ENCODE measurements at places on chromosomes 13 and 19.

DNA sequence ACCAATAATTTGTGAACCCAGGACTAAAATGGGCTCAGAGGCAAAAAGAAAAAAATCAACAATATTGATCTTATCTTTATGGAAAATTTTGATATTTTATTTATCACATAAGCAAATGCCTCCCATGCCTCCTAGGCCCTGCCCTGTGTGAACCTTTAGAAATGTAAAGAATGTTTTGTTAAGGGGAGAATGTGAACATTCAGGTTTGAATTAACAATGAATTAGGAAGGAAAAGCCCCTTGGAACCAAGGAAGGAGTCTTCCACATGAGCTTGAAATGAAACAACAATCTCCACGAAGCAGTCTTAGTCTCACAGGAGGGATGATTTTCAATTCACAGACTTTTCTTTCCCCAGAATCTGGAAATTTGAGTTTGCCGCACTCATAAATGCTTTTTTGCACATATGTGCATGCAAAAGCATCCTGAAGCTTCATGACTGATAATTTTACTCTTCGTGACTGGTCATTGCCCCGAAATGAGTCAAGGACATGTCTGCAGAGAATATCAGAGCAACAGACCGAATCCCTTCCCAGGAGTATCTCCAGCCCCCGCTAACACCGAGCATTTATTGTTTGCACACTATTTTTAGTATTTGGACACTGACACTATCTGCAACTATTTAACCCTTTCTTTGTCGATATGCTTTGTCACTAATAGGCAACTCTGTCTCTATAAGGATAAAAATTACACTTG, 135.2 kb downstream of the DCT start:
- no peak for DNase-seq

GRCh38 chr19:33404506-33405253, 31.2 kb downstream of the CEBPG start:
- DNase-seq: peak; percentile 46

GRCh38 chr13:22563272-22563671, 617.5 kb upstream of the SGCG start:
- no peak for DNase-seq

DNA sequence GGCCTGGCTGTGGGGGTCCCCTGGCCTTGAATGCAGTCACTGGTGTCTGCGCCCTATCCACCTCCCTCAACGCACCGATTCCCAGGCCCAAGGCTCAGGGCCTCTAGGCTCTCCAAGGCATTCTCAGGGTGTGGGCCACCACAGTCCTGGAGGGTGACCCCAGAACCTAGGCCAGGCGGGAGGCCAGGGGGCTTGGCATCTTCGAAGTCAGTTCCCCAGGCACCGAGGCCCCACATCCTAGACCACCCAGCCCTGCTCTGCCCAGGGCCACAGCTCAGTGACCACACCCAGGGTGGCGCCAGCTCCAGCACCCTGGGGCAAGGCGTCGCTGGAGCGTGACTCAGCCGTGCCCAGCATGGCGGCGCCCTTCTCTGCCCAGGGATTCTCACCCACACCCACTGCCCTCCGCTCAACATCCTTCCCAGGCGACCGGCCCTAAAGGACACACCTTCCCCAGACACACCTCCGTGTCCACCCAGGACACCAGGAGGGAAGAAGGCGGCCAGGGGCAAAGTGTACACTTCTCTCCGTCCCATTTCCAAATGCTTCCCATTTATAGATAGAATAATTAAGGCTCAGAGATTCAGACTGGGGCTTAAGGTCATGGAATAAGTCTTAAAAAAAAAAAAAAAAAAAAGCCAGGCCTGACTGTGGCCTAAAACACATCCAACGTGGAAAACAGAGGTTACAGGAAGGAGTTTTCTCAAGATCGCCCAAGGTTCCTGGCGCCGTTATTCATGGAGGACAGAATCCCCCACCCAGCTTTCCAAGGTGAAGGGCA, 36.4 kb upstream of the NANOS3 start:
- DNase-seq: peak; percentile 83

GRCh38 chr13:51795419-51795818, 8.5 kb downstream of the DHRS12 start:
- no peak for DNase-seq

- no peak for DNase-seq
These were observed 149.6 kb downstream of the TEX29 start for GRCh38 chr13:111469916-111470506.

DNA sequence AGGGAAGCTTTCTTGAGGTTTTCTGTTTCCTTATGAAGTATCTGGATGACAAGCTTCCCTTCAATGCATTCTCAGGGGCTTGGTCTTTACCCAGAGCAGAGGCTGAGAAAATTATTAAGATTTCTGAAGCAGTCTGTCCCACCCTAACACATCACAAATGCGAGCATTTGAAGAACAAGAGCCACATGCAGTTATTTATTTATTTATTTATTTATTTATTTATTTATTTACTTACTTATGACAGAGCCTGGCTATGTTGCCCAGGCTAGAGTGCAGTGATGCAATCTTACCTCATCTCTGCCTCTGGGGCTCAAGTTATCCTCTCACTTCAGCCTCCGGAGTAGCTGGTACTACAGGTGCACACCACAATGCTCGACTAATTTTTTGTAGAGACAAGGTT, 38.4 kb downstream of the SPRYD7 start:
- DNase-seq: no peak

DNA sequence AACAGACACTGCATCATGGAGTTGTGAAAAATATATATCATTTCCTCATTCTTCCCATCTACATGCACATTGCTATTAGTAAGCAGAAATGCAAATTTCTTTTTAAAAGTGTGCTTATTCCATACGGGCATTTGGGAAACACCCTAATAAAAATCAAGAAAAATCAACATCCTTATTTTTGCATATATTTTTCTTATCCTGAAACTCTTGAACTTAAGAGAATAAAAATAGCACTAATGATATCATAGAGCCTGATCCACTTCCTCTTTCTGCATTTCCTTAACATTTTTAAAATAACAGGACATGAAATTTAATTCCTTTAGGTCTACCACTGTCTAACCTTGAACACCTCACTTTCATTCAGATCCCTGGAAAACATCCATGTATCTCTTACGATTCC, 123.3 kb downstream of the VWA8 start:
- no peak for DNase-seq

DNA sequence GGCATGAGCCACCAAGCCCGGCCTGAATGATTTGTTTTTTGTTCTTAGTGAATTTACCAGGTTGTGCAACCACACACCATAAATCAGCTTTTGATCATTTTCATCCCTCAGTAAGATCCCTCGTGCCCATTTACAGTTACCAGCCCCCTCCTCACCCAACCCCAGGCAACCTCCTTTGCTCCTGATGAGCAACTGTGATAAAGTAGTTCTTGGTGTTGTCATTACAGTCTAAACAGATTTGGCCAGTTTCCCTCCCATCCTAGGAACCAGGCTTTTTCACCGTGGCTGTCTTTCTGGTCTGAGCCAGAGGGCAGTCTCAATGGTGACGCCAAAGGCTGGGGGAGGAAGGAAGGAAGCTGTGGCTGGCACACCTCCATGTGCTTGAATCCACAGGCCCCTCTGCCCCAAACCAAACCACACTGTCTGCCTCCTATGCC, 61.2 kb upstream of the WDFY2 start:
- DNase-seq: peak; percentile 49

DNA sequence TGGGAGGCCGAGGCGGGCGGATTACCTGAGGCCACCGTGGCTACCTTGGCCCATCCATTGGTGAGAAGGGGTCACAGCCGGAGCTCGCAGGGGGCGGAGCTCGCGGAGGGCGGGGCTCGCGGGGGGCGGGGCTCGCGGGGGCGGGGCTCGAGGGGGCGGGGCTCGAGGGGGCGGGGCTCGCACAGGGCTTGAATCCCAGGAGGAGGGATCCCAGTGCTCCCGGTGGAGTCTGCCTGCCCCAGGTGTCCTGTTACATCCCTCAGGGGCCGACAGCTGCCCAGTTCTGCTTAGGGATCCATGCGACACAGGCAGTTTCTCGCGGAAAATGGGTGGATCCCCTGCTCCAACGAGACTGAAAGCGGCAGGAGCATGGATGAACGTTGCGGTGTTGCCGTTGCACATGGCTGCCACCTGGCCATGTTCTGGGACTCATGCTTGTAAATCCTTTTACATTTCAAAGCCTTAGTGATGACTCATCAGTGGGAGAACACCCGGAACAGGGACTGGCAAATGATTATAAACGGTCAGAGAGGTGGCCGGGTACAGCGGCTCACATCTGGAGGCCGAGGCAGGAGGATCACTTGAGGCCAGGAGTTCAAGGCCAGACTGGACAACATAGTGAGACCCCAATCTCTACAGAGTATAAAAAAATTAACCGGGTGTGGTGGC, 25.1 kb downstream of the TMPRSS9 start:
- no peak for DNase-seq

DNA sequence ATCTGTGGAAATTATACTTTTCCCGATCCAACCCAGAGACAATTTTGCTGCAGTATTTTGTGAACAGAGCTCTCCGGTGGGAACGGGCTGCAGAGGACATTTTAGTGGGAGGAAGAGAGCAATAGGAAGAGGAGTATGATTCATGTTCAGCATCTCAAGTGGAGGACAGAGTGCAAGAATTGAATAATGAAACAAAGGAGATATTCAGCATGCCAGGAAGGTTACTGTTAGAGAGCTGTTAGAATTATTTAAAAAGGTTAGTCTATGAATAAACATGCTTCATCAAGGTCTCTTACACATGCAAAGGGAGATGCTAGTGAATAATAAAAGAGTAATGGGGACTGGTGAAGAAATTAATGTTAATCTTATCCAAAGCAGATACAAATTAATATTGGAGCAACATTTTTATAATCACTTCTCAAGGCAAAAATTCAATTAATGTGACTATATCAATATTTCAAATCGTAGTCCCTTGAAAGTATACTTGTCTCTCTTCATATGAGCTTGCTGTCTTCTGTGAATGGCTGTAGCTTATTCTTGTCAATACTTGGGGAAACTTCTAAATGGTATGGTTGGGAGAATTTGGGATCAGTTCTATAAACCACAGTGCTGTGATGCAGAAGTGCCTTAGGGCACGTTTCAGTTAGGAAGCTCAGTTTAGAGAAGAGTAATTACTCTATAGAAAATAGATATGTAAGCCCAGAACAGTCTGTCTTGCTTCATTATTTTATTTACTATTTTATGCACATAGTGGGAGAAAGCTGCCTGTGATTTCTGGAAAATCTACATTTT, 1165.8 kb downstream of the OLFM4 start:
- DNase-seq: no peak

DNA sequence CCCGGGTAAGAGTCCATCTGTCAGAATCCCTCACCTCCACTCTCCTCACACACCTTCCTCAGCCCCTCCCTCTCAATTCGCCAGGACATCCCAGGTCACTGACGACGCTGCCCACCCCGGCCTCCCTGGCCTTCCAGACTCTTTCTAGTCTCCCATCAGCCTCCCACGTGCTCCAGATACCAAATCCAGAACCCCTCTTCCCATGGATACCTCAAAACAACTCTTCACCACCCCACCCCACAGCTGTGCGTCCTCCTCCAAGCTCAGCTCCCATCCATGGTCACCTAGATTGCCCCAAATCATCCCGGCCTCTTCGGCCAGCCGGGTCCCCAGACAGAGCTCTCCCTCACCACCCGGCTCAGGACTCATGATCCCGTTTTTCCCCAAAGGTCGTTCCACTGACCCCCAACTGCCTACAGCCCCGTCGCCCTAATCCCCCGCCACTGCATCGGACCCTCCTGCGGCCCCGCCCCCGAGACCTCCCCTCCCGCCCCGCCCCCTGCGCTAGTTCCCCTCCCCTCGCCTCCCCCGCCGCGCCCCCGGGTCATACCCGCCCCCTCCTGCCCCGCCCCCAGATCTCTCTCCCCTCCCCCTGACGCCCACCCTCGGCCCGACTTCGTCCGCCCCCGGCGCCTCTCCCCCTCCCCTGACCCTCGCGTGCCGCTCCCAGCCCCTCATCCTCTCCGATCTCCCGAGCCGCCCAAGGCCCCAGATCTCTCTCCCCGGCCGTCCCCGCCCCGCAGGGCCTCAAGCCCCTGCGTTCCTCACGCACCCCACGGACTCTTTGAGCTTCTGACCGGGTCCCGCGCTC, 546 bp downstream of the UBXN6 start:
- DNase-seq: peak; percentile 68

GRCh38 chr13:26400545-26400944, 146.6 kb downstream of the CDK8 start:
- DNase-seq: no peak

GRCh38 chr13:79805317-79805716, 324.4 kb downstream of the NDFIP2 start:
- DNase-seq: no peak

DNA sequence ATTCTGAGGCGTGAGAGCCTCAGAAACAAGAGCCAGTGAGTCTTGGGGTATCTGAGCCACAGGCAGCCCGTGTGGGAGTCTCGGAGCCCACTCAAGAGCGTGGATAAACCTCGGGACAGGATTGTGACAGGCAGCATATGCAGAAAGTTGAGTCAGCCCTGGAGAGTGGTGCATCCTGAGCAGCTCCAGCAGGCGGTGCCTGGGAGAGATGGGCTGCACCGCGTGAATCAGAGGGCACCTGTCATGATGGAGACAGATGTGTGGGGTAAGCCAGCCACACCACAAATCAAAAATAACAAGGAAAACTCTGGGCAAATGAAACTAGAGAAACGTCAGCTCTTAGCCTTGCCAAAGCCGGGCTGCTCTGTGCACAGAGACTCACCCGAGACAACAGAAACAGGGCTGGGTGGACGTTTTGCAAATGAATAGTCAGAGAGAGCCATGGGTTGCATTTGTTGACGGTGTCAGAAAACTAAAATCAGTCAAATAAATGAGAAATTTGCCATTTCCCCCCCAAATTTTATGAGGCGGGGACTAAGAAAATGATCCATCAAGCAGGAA, 30.0 kb upstream of the POP4 start:
- no peak for DNase-seq

DNA sequence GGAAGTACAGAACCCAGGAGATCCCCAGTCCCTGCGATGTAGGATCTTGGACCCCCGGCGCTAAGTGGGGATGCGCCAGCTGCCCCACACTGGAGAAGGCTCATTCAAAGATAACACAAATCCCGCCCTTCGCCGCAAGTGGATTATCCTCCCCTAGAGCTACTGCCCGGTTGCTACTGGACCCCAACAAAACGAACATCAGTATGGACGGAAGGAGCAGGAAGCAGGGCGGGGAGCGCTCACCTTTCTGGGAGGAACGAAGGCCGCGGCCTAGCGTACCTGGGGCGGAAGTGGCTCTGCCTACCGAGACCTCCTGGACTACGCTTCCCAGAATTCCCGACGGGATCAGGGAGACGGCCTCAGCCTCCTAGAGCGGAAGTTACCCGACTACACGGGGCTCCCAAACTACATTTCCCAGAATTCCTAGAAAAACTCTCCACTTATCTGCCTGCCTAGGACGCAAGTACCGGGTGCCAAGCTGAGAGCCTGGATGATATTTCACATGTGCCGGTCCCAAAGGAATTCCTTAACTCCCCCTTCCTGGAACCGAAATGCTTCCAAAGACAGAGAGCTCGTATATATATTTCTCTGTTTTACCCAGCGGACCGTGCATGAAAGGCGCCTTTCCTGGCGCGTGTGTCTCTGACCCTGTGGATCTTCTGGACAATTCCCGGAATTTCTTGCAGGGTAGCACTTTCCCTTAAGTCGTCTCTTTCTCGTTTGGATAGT, at the start of gene ZNF112:
Gene ZNF112 (minus strand): TSS at position 298 of the 729 bp plus-strand sequence. CDS start 16,141 bp downstream, outside the sequence.
- peak; percentile 88 for DNase-seq

GRCh38 chr19:15426485-15427349, 7.9 kb upstream of the AKAP8L start:
- no peak for DNase-seq

- no peak for DNase-seq
These were observed 2.8 kb downstream of the MIR17HG start for GRCh38 chr13:91349992-91350911.
